ENCODE measurements at places on chromosomes 7 and 10.

- no peak for DNase-seq
Observed at GRCh38 chr10:63421591-63421990, 44.2 kb downstream of the JMJD1C start.

DNA sequence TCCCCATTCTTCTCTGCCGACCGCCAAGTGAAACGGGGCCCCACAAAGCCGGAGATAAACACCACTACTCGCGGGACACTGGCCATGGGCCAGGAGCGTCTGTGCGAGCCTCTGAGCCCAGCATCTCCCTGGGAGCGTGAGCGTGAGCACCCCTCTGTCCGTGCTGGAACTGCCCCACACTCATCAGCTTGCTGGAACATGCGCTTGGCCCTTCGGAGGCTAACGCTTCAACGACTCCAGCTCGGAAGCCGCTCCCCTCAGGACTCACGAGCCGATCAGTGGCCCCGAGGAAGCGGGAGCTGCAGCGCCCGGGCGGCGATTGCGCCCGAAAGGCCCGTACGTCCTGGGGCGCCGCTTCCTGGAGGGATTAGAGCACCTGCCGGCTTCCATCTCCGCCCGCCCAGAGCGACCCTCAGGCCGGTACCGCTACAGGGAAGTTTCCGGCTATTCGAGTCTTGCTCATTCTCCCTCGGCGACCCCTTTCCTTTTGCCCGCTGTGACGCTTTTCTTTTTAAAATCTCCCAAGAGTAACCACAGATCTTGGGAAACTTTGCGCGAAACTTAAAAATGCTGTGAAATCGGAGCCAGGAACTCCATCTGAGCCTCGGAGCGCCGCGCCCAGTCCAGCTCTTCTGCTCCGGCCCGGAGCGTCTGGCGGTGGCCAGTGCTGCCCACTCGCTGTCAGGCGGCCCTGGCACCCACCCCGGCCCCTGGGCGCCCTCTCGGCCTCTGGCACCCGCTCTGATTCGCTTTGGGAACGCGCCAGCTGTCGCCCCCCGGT lies 1.0 kb downstream of the TLL2 start:
- DNase-seq, result peak; percentile 67

- no peak for DNase-seq
Observed at GRCh38 chr10:92506336-92506735, 67.6 kb downstream of the IDE start.

DNA sequence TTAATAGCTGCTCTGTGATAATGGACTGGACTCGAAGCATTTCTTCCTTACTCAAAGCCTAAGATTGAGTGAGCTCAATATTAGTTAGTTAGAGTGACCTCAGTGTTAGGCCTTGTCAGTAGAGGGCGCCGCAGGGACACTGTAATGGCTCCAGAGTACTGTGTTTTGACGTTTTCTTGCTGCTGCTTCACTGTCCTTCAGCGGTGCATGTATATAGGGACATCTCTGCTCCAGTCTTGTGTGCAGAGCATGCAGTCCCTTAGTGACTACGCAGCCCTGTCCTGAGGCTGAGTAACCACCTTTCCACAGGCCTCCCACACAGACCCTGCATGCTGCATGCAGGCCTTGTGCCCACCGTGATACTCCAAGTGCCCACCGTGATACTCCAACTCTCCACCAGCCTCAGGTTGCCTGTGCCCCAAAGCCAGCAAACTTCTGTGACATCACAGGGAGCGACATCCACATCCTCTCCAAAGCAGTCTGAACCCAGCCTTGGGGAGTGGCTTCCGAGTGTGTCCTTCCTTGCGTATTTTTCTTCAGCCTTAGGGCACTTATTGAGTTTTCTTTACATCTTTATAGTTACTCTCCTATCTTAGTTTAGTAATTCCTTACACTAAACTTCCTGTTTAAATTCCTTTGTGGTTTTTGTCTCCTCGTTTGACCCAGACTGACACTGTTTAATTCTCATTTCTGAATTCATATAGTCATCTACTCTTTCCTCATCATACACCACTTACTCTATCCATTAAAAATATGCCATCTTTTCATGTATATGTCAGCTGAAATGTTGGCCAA lies 118.2 kb downstream of the JAZF1 start:
- DNase-seq, result peak; percentile 74

DNA sequence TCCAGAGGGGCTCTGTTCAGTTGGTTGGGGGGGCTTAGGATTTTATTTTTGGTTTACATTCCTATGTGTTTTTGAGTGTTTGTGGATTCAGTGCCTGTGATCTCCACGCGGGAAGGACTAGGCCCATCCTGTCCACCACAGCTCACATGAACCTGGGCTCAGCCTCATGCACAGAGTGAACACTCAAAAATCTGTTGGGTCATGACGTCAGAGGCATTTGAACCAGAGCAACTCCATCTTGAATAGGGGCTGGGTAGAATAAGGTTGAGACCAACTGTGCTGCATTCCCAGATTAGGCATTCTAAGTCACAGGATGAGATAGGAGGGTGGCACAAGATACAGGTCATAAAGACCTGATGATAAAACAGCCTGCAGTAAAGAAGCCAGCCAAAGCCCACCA lies 133.3 kb downstream of the RAMP3 start:
- DNase-seq, result no peak

- DNase-seq, result no peak
Observed at GRCh38 chr10:130254662-130255061, 118.5 kb downstream of the GLRX3 start.

DNA sequence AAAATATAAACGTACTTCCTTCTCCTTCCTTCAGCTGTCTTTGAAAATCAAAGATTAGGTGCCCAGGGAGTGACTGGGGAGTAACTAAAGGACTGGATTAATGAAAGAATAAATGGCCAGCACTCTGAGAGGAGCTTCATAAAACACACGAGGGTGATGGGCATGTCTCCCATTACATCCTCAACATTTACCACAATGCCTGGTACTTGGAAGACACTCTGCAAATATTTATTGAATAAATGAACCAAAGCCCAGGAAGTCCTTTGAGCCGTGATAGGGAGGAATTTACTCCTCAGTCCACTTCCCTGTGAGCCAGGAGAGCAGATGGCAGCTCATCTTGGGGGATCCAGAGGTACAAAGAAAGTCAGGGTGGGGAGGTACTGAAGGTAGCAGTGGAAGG lies 96.3 kb downstream of the RAB11FIP2 start:
- DNase-seq, result no peak

GRCh38 chr7:32400676-32401075 lies 89.5 kb downstream of the LSM5 start:
- no peak for DNase-seq

DNA sequence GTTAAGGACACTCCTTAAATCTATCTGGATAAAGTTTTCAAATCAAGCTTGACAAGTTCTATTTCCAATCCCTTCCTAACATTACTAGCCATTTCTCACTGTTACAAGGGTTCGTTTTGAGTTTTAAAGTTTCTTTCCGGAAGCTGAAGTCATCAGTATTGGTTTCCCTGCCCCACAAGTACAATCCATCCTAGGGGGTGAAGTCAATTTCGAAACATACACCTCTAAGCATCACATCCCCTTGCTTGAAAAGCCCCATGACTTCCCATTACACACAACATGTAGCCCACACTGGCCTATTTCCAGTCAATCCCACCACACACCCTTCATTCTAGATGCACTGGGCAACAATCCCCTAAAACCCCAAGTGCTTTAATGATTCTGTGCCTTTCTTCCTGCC lies 13.0 kb downstream of the DPY19L1 start:
- DNase-seq, result no peak

DNA sequence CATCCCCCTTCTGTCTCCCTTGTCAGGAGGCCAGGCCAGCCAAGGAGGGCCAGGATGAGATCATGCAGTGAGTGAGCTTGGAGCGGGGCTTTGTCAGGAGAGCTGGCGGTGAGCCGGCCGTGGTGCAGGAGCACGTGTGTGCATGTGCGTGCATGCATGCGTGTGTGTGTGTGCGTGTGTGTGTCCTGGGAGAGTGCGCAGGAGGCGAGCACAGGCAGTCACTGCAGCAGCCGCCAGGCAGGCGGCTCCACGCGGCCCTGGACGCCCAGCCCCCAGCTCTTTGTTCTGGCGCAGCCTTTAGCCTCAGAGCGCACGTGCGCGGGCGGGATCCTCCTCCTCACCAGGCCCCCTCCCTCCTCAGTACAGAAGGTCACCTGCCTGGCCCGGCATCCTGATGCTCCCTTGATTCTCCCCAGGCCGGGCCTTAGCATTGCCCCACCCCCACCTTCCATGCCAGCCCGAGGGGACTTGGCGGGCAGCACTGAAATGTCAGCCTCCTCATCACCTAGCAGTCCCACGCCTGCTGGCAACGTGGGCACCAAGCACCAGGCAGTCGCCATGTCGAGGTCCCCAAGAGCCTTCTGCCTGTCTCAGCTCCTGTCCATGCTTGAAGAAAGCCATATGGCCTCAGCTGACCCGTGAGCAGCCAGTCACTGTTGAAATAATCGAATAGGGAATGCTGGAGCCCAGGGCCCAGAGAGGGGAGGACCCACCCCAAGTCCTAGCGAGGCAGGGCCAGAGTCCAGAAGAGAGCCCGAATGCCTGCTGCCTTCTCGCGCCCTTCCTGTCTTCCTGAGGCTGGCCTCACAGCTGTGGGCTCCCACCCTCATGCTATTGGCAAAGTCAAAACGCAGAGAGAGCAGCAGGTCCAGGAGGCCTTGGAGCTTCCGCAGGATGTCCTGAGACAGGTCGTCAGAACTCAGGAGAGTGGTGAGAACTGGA lies 125.9 kb upstream of the PPIF start:
- DNase-seq, result peak; percentile 86

GRCh38 chr10:8438603-8439002 lies 384.1 kb downstream of the GATA3 start:
- DNase-seq, result no peak

DNA sequence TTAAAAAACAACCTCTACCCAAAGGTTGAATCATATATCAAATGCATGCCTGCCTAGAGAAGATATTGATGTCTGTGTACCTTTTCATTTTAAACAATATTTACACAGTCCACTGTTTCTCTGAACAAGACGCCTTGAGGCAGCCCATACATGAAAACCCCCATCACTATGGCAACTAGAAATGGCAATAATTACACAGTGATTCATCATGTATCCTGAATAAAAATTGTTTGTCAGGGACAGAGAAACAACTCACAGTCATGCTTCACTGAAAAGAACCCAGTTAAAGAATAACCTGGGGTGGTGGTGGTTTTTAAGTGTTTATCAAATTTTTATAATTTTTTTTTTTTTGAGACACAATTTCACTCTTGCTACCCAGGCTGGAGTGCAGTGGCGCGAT lies 19.7 kb downstream of the DNAJC12 start:
- DNase-seq, result peak; percentile 66

DNA sequence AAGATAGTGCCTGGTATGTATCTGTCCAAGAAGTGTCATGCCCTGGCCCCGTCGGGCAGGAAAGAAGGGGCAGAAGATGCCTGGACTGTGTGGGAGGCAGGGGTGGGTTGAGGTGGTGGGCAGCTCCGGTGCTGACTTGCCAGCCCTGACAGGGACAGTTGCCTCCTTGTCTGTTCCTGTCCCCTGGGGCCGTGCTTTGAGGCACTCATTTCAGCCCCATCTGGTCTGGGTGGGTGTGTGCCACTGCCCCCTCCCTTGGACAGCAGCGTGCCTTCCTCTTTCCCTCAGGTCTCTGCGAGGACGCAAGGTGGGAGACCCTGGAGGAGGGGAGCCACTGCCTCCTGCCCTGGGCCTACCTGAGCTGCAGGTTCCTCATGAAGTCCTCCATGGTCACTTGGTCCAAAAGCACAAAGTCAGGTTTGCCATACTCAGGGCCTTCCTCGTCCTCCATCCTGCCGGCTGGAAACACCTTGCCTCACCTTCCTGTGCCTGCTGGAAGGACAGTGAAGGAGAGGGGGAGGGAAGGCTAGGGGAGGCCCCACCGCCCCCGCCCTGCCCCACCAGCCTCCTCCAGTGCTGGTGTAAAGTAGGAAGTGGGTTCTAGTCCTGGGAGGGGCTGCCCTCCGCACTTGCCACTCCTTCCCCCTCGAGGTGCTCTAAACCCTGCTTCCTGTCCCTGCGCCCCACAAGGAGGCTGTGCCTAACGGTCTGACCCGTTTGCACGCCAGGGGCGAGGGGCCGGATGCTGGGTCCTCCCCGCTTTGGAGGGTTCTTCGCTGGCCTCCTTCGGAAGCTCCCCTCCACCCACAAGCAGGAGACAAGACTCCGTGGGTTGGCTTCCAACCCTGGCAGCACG lies at the start of gene MYO1G:
TSS of gene MYO1G (minus strand) at position 505 of the 856 bp plus-strand sequence. CDS start at position 451, 54 bp downstream.
- DNase-seq, result no peak

GRCh38 chr7:150479023-150479716 lies 28.7 kb downstream of the GIMAP8 start:
- no peak for DNase-seq

- DNase-seq, result no peak
Observed at GRCh38 chr7:47914717-47915615, 33.3 kb downstream of the PKD1L1 start.

DNA sequence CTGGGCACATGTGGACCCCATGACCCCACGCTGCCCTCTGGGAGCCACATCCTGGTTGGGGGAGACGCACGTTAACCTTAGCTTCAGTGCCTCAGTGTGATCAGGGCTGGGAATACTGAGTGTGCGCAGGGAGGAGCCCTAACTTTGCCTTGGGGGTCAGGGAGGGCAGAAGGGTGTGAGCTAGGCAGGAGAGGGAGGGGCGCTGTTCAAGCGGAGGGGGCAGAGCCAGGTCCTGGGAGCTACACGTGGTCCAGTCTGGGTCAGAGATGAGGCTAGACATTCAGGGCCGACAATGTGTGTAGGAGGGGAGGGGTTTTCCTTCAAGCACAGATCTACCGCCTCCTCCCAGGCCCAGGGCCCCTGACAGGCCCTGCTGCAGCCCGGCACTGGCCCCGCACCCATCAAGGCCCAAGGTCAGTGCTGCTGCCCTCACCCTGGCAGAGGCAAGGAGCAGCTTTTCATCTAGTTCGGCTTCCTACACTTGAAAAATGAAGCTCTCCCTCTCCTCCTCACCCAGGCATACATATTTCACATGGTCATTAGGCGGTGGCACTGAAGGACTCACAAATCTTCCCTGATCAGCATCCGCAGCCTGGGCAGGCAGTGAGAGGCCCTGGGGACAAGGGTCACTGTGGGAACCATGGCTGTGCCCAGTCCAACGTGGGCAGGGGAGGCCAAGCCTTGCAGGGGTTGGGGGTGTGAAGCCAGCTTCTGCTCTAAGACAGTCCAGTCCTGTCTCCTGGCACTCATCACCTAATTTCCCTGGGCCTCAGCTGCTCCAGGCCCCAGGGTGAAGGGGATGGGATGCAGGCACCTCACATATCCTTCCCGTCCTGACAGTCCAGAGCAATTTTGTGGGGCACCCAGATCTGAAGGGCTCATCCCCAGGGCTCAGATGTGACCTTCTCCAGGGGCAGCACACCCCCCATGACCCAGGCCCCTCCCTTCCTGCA lies 47.3 kb downstream of the C10orf105 start:
- DNase-seq, result no peak

Data from astrocyte of the hippocampus (primary cell).